Activated CD8-positive, alpha-beta memory T cell treated with anti-CD3 and anti-CD28 coated beads for 36 hours (primary cell): ENCODE measurements at places on chromosomes 7 and 10. TPM values are rescaled to one million over a fixed set of nuclear protein-coding genes. Genes with fewer than 3 reads are reported as not detected.

Gene HABP2
- not detected for total RNA-seq

Gene GATA3
- 32.9 TPM for total RNA-seq

Gene PNLIPRP3
- not detected for total RNA-seq

Gene KCNH2
- 0.11 TPM for total RNA-seq

Gene ANXA8
- not detected for total RNA-seq

Gene SEMA3E
- not detected for total RNA-seq
